CD4-positive, alpha-beta T cell treated with Interferon gamma for 1 hour (primary cell): ENCODE measurements at places on chromosomes 6 and 20.
A peak's percentile ranks its signal among the peaks of the same experiment; 100 is the strongest.

- DNase-seq: no peak
Observed at GRCh38 chr6:170361335-170361734, 54.8 kb downstream of the FAM120B start.

GRCh38 chr20:14178952-14179351 lies 158.5 kb downstream of the FLRT3 start:
- no peak for DNase-seq

DNA sequence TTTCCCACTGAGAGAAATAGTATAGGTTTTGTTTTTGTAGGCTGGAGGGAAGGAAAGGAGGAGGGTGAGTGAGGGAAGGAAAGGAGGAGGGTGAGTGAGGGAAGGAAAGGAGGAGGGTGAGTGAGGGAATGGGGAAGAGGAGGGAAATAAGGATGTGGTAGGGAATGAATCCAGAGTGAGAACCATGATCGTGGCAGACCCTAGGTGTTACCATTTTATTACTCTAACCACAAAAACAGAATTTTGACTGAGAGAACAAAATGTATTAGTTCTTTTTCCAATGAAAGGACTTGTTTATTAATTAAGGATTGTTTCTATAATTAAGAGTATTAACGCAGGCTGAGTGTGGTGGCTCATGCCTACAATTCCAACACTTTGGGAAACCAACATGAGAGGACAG lies 16.4 kb downstream of the SSR1 start:
- DNase-seq: no peak

DNA sequence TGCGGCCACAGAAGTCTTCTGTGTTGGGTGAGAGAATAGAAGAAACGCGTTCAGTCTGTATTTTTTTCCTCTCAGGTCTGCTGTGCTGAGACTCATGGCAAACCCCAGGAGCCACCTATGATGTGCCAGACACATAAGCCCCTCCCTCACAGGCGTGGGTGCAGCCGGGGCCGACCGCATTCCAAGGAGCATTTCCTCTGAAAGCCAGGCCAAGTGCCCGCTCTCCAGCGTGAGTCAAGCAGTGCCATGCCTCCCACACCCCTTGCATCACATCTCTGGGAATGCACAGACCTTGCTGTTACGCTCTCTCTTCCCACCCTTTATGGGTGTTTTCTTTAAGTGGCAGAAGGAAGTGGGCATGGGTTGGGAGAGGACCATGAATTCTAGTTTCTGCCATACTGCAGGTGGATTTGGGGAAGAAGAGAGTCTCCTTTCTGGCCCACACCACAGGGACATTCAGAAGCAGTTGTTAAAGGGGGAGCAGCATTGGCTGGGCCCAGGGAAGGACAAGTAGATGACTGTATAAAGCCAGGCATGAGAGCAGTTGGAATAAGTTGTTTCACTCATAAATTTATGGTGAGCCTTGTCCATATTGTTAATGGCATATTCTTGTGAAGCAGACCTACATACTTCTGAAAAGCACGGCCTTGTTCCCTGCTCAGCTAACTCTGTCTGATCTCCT lies 37.1 kb upstream of the TFAP2A start:
- DNase-seq: no peak

DNA sequence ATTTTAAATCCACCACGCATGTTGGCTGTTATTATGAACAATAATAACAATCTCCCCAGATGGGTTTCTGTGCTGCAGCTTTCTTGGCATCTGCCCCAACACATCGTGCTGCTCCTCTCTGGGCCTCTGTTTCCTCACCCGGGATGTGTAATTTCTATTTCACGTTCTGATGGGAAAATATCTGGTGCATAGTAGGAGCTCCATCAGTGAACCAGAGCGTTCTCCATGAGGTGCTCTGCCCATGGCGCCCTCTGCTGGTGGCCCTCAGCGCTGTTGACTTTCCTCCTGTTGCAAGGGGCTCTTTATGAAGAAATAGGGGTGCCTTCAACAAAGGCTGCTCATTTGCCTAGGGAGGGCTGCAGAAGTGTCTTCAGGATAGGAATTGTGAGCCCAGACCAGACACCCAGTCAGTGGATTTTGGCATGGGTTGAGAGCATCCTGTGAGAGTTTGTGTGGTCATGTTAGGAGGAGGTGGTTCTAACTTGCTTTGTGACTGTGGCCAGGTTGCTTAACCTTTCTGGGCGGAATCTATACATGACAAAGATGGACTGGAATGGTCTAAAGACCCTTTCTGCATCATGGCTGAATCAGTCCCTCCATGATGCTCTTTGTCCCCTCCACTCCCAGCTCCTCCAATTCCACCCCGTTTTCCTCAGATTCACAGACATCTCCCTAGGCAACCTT lies 8.1 kb downstream of the SCRT2 start:
- DNase-seq: peak; percentile 42

DNA sequence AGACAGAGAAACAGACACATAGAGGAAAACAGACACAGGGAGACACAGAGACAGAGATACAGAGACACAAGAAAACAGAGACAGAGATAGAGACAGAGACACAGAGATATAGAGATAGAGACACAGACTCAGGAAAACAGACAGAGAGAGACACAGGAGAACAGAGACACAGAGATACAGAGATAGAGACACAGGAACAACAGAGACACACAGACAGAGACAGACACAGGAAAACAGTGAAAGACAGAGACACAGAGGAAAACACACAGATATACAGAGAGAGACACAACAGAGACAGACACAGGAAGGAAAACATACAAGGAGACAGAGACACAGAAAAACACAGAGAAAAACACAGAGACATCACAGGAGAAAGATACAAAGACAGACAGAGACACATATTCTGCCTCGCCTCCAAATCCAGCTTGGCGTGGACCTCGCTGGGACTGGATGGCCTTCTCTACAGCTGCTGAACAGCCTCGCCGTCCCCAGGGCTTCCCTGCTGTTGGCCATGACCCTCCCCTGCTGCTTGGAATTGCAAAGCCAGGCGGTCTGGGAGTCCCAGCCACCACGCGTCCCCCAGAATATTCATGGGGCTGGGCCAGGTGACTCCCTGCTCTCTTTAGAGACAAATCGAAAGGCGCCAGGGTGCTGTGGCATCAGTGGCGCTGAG lies 36.8 kb downstream of the NTSR1 start:
- DNase-seq: no peak

DNA sequence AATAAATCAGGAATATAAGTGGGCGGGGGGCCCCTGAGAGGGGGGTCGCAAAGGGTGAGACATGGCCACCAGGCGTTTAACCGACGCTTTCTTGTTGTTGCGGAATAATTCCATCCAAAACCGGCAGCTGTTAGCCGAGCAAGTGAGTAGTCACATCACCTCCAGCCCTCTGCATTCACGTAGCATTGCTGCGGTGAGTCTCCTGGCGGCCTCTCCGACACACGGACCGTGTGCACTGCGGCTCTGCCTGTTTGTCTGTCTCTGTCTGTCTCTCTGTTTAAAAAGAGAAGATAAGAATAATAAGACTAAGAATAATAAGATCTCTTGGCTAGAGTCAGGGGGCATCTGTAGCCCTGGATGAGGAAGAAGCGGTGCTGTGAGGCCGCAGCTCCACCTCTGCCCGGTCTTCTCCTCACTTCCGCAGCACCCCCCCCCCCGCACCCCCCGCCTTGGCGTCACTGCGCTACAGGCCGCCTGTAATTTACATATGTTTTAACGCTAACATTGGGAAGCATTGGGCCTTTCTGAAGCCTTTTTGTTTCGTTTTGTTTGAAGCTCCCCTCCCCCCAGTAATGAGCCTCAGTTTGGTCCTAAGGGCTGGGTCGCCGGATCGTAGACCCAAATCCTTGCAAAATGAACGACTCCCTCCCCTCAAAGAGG lies 993 bp downstream of the STX16 start:
- DNase-seq: peak; percentile 82

- no peak for DNase-seq
Observed at GRCh38 chr20:46351357-46352058, 43.2 kb upstream of the CDH22 start.

DNA sequence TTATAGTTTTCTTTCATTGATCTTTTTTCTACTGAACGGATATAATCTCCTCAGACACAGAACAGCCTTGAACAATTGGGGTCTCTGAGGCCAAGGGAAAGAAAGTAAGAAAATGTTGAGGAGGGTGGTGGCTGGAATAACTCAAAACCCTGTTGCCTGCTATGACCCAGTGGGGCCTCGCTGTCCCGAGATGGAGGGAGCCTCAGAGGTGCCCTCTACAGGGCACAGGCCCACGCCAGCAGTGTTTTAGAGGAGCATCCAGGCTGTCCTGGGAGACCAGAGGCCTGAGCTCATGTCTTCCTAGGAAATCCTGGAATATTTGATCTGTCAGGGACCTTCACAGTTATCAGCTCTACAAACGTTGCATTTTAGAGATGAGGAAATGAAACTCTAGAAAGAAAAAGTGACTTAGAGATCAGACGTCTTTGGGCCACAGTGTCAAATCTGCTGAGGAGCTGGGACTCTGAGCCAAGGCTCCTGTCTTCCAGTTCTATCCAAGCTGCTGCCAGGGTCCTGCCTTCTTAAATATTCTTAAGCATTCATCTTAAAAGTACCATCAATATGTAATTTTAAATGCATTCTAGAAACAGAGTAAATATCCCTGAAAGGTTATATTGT lies 26.3 kb downstream of the ALDH5A1 start:
- DNase-seq: peak; percentile 16

DNA sequence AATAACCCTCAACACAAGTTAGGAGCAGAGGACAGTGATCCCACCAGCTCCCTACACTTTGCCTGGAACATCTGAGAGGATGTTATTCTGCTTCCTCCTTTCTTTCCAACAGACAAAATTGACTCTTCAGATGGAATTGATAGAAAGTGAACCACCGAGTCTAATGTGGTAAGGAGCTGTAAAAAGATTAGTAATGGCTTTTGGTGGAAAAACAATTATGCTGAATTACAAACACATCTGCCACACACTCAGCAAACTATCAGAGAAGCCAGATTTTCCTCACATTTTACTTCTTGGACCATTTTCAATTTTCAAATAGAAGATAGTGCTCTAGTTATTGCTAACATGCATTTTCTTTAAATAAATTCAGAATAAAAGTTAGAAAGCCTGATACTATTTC lies 171.8 kb upstream of the COL21A1 start:
- DNase-seq: no peak

- no peak for DNase-seq
Observed at GRCh38 chr6:43976706-43977403, 150.4 kb downstream of the MRPL14 start.

DNA sequence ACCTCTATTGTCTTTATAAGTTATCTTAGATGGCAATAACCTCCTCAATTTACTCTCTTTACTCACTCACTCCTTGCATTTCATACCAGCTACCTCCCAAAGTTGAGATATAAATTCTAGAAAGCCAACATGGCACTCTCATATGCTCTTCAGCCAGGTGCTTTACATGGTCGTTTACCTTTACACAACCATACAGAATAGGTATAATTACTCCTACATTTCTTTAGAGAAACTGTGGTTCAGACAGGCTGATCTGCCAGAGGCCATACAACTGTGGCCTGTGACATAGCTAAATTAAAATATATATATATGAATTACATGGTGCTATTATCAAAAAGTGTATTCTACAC lies 45.7 kb downstream of the HBS1L start:
- no peak for DNase-seq

GRCh38 chr6:166278579-166279392 lies 29.4 kb downstream of the PRR18 start:
- DNase-seq: no peak

GRCh38 chr6:166950443-166950821 lies 5.9 kb downstream of the RNASET2 start:
- DNase-seq: no peak

GRCh38 chr6:144423167-144423566 lies 138.0 kb downstream of the UTRN start:
- no peak for DNase-seq

GRCh38 chr6:126040826-126041225 lies 54.5 kb downstream of the TRMT11 start:
- DNase-seq: no peak

GRCh38 chr6:113842165-113842564 lies 15.0 kb upstream of the MARCKS start:
- DNase-seq: no peak

DNA sequence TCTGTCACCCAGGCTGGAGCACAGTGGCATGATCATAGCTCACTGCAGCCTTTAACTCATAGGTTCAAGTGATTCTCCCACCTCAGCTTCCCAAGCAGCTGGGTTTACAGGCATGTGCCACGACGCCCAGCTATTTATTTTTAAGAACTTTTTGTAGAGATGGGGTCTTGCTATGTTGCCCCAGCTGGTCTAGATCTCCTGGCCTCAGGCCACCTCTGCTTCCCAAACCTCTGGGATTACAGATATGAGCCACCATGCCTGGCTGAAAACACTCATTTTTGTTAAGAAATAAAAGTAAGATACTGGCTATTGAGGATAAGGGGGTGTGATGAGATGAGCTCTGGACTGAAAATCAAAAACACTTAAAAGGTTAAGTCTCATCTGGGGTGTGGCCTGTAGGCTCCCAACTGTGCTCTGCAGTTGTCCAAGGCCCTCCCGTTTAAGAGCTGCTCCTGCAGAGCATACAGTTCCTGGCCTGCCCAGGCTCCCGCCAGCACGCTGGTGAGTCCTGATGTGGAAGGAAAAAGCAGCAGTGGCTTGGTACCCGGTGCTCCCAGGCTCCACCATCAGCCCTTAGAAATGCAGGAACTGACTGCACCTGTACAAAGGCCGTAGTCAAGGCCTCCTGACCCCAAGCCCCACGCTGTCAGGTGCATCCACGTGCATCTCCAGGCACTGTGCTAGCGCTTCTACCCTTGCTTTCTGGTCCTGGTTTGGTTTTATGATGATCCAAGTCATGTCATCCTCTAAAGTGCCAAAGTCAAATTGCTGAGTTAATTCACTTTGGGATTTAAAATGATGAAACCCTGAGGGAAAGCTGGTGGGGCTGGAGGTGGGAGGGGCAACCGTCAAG lies 111.5 kb downstream of the TMEM242 start:
- no peak for DNase-seq

- no peak for DNase-seq
Observed at GRCh38 chr20:36308986-36309385, 2.8 kb downstream of the DLGAP4 start.
